ENCODE measurements at places on chromosomes 16 and 17. TPM values are rescaled to one million over a fixed set of nuclear protein-coding genes. Genes with fewer than 3 reads are reported as not detected.

The DOC2A gene
- total RNA-seq, result 0.13 TPM

The CCL5 gene
- total RNA-seq, result 580 TPM

The UTS2R gene
- not detected for total RNA-seq

The HOXB8 gene
- total RNA-seq, result not detected

The CD79B gene
- total RNA-seq, result 18.1 TPM

The TBC1D3B gene
- total RNA-seq, result 3.3 TPM

The CLEC18A gene
- total RNA-seq, result 0.13 TPM

The MAPT gene
- 0.42 TPM for total RNA-seq

The TEDC2 gene
- 34.2 TPM for total RNA-seq

The CCL14 gene
- not detected for total RNA-seq

The SHCBP1 gene
- 35.6 TPM for total RNA-seq

The HBA2 gene
- total RNA-seq, result not detected

The CACNG3 gene
- total RNA-seq, result not detected

The EVPL gene
- 0.07 TPM for total RNA-seq

The HOXB9 gene
- 2.0 TPM for total RNA-seq

The TEKT1 gene
- total RNA-seq, result not detected

The CCL11 gene
- total RNA-seq, result not detected

The CDRT15 gene
- total RNA-seq, result not detected

The MYO15A gene
- 0.35 TPM for total RNA-seq

The HS3ST2 gene
- not detected for total RNA-seq

The RPL13 gene
- 2,878 TPM for total RNA-seq

The OTOP3 gene
- total RNA-seq, result not detected

The CACNG5 gene
- not detected for total RNA-seq

The NTN1 gene
- total RNA-seq, result 0.24 TPM

The SLX1B gene
- total RNA-seq, result 64.7 TPM

The SCIMP gene
- total RNA-seq, result 0.22 TPM

The BMERB1 gene
- total RNA-seq, result 13.1 TPM

All from CD8-positive, alpha-beta memory T cell (primary cell).